CD8-positive, alpha-beta memory T cell (primary cell): ENCODE measurements at places on chromosomes 6 and 20. TPM values are rescaled to one million over a fixed set of nuclear protein-coding genes. Genes with fewer than 3 reads are reported as not detected.

DNA sequence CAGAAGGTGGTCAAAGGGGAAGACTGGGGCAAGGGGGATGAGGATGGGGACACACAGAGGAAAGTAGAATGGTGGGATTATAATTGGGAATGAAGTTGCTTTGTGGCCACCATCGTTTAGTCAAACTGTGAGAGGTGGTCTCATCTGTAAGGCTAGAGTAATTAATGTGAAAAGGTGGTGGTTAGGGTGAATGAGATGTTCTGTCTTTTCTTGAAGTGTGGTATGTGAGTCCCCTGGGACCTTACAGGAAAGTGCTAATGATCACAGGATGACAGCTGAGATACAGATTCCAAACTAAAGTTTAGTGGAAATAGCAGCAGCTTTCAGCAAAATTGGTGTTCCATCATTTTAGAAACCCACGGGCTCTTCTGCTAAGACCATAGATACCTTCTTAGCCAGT lies 10.7 kb downstream of the ZFAND3 start:
- no peak for DNase-seq

DNA sequence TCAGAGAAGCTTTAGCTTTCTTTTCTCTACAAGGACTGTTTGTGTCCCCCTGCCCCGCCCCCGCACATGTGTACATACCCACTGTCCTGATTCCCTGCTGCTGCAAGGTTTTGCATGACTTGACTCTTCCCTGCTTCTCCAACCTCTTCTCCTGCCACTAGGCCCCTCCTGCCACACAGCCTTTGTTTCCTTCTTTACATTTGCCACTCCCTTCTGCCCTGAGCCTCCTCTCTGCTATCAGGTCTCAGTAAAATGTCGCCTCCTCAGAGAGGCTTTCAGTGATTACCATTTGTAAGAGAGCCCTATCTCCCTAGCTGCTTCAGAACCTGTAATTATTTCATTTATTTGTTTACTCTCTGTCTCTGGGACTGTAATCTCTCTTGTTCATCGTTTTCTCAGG lies 56.4 kb upstream of the VSTM2L start:
- no peak for DNase-seq

DNA sequence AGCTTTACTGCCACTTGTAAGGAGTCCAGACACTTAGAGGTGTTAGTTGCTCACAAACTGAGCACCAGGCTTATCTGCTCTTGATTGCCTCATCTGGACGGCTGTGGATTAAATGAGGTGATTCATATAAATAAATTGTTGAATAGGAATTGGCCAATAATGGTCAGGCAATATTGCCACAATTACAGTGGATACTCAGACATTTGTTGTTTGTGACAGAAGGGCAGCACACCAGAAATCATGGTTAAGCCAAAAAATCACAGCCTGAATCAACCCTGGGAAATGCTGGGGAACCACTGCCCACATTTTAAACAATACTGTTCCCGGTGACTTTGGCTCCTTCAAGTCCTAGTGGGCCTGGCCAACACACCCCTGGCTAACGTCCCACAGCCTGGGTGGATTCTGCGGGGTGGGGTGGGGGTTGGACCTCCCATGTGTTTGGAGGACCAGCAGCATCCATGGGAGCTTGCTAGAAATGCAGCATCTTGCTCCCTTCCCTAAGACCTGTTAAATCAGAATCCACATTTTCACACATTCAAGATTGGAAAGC lies 29.5 kb upstream of the SPDEF start:
- DNase-seq: no peak

The PHF10 gene
- 17.6 TPM for polyA plus RNA-seq

DNA sequence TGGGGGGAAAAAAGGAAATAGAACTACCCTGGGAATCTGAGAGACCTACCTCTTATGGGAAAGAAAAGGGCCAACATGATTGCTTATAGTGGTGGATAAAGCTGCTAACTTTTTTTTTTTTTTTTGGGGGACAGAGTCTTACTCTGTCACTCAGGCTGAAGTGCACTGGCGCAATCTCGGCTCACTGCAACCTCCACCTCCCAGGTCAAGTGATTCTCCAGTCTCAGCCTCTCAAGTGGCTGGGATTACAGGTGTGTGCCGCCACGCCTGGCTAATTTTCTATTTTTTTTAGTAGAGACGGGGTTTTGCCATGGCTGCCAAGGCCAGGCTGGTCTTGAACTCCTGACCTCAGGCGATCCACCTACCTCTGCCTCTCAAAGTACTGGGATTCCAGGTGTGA lies 39.5 kb upstream of the TBC1D22B start:
- DNase-seq: no peak

DNA sequence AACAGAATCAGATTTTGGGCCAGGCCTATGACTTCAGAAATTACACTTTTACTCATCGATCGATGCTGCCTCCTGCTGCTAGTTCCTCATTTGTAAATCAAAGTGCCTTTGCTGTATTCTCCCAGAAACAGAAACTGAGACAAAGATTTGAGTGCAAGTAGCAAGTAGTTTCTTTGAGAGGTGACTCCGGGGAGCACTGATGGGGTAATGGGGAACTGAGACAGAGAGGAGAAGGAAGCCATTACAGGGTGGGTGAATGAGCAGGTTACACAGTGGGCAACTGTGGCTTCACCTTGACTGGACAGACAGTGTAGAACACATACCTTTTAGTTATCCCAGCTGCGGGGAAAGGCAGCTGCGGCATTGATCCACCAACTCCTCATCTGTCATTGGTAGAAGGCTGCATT lies 9.7 kb upstream of the CD40 start:
- no peak for DNase-seq

- no peak for DNase-seq
Observed at GRCh38 chr20:57592263-57593092, 27.7 kb downstream of the ZBP1 start.

GRCh38 chr20:10469056-10469455 lies 34.0 kb downstream of the SLX4IP start:
- DNase-seq: no peak

DNA sequence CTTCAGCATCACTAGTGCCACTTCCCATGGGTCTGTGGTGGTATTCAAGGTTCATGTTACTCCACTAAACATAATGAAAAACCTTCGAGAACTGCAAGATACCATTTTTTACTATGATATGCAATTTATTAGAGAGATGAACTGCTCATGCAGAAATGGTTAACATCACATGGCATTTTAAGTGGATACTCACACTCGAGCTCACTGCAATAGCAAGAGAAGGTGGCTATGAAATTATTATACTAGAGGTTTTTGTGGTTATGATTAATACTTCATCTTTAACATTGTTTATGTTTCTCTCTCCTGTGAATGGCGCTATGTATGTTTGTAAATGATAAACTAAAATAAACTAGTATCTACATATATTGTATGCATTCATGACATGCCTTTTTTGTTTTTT lies 35.1 kb downstream of the SCAF8 start:
- DNase-seq: no peak

DNA sequence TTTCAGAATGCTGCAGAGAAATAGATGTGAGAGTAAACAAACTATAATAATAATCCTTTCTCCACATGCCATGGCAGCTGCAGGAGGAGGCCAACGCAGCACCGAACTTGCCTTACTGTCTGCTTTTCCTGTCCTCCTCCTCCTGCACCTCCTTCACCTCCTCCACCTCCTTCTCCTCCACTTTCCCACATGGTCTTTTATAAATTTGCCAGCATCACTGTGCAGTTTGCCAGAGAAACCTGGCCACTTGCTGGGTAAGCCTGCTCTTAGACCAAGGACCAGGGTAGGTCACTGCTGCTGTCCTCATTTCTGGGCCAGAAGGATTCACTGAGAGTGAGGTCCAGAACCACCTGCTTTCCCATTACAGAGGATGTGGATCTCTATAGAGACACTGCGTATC lies 8.7 kb downstream of the SGK1 start:
- DNase-seq: no peak
